ENCODE measurements at places on chromosomes 2 and 18.

DNA sequence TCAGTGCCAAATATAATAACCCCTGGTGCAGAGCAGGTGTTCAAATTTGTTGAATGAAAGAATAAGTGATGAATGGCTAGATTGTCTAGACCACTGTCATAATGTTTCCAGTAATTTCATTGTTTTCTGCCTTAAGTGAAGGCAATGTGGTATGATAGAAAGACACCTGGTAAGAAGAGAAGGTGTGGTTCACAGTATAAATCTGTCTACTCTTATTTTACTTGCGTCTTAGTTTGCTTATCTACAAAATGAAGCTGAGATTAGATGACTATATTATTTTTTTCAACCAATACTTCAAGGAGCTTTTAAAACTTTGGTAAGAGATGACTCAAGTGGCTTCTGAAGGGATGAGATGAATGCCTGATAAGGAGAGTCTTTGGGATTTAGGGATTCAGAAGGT is 788.4 kb downstream of the EPHA4 start:
- no peak for DNase-seq

DNA sequence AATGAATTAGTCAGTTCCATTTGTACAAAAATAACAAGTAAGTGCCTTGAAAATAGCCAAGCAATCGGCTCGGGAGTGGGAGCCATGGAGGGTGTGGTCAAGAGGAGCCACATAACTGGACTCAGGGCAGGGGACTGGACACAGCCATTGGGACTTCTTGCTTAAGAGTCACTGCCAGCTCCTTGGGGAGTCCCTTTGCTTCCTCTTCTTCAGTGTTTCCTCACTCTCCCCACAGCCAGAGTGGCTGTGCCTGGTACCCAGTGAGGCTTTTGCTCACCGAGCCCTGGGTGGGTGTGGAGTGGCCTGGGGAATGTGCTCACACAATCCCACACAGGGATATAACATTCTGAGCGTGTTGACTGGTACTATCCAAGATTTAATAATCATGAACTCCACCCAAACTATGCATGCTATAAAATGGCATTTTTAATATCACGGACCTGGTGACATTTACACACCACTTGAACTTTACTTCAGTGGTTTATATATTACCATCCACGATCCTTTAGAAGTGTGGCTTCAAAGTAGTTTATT is 94.6 kb downstream of the PTGR3 start:
- no peak for DNase-seq

DNA sequence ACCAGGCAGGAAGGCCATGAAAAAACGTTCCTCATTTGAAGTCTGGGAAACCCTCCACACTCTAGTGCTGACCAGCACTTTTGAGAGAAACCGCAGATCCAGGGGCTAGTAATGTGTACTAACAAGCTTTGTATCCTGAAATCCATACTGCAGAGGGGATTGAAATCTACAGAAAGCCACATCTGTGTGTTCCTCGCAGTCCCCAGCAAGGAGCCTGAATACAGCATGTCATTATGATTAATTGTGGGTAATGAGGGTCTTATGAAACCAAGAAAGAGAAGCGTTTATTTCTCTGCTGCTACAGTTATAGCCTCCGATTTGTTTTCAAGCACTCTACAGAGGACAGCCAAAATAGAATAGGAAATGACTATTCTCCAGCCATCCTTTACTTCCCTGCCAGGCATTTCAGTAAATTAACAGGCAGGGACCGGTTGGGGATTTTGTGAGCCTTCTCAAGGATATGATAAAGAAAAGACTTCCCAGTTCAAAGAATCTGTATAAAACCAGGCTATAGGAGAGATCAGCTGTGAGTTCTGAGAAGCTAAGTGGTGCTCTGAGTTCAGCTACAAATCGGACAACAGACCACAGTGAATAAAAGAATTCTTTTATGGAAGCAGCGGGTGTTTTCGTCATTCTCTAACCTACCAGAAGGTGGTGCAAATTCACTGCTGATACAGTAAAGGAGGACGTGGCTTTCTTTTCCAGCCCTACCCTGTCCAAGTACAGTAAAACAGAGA is 133.4 kb downstream of the INSIG2 start:
- DNase-seq: no peak

DNA sequence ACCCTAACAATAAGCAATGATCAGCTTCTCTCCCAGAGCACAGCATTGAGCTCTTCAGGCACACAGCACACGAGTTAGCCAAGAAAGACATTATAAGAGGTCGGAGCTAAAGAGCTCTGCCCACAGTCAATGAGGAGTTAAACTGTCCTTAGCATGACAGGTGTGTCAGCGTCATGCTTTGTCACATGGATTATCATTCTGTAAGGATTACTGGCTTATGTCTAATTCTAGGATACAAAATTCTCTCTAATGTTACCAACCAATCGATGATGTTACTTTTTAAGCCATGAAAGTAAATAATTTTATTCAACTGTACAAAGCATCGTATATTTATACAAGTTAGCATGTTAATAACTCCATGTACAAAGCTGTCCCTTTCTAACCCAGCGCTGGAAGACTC is 108.8 kb downstream of the ZNF236 start:
- no peak for DNase-seq

- no peak for DNase-seq
Observed at GRCh38 chr2:236459393-236459792, 110.2 kb upstream of the ACKR3 start.

GRCh38 chr2:219369447-219369861 is 18.3 kb downstream of the DNPEP start:
- no peak for DNase-seq
